Suppressor macrophage (primary cell): ENCODE measurements at places on chromosomes 4 and X.

GRCh38 chr4:140806163-140806562 lies 50.0 kb upstream of the TBC1D9 start:
- peak; percentile 23 for DNase-seq

DNA sequence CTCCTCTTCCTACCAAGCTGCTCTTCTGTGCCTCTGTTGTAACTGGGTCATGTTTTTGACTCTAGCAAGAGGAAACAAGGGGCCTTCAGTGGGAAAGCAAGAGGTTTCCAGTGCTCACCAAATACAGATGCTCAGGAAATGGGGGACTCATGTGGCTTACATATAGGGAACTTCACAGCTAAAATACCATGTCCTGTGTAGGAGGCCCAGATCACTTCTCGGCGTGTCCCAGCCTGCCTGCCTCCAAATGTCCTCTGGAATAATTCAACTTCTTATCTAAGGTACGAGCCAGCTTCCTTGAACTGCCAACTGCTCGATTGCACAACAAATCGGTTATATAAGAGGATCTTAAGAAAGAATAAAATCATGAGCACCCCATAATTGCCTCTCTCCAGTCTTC lies 161.3 kb downstream of the KIT start:
- DNase-seq, result peak; percentile 9

DNA sequence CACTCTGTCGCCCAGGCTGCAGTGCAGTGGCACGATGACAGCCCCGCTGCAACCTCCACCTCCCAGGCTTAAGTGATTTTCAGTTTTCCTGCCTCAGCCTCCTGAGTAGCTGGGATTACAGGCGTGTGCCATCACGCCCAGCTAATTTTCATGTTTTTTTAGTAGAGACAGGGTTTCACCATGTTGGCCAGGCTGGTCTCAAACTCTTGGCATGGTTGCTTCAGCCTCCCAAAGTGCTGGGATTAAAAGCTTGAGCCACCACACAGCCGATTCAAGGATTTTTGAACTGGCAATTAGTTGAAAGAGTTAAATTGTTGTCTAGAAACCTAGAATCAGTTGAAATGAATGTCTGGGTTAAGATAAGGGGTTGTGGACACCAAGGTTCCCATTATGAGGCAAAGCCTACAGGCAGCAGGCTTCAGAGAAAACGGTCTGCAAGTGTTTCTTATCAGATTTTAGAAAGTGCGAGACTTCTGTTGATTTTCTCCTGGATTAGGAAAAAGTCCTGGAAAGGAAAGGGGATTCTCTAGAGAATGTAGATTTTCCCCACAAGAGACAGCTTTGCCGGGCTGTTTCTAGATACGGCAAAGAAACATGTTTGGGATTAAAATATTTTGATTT lies 8.3 kb upstream of the CCNI start:
- no peak for DNase-seq

DNA sequence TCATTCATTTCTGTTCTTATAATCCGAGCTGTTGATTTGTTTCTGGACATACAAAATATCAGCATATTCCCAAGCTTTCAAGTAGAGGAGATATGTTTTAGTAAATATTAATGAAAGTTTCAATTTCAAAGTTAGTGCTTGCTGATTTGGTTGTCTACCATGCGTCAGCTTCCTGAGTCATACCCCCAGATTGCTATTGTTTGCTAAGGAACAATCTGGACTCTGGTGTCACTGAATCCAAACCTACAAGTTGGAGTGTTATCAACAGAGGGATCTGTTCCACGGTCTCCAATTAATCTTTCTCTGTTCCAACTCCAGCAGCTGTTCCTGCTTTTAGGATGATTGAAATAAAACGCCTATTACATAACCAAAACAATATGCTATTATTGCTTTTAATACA lies 96.1 kb upstream of the FAM9A start:
- no peak for DNase-seq

DNA sequence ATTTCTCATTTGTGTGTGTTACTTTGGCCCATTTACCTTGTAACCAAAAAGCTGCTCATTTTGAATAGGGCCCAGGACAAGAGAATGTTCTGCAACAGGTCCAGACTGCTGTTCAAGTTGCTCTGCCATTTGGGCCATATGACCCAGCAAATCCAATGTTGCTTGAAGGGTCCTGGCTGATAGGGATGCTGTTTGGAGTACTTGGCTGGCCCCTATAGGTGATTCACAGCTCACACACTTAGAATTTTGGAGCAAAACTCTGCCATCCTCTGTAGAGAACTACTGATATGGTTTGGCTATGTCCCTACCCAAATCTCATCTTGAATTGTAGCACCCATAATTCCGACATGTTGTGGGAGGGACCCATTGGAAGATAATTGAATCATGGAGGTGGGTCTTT lies 131.5 kb downstream of the AASDH start:
- DNase-seq, result no peak

GRCh38 chr4:121685257-121685656 lies 11.5 kb downstream of the ANXA5 start:
- DNase-seq, result no peak

DNA sequence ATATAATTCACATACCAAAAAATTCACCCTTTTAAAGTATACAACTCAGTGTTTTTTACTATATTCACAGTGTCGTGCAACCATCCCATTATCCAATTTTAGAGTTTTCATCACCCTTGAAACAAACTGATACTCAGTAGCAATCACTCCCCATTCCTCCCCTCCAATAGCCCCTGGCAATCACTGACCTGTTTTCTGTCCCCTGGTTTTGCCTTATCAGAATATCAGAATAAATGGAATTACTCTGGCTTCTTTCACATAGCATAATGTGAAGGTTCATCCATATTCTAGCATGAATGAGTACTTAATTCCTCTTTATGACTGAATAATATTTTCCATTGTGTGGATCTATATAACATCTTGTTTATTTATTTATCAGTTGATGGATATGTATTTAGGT lies 153.2 kb downstream of the AASDH start:
- DNase-seq, result no peak

DNA sequence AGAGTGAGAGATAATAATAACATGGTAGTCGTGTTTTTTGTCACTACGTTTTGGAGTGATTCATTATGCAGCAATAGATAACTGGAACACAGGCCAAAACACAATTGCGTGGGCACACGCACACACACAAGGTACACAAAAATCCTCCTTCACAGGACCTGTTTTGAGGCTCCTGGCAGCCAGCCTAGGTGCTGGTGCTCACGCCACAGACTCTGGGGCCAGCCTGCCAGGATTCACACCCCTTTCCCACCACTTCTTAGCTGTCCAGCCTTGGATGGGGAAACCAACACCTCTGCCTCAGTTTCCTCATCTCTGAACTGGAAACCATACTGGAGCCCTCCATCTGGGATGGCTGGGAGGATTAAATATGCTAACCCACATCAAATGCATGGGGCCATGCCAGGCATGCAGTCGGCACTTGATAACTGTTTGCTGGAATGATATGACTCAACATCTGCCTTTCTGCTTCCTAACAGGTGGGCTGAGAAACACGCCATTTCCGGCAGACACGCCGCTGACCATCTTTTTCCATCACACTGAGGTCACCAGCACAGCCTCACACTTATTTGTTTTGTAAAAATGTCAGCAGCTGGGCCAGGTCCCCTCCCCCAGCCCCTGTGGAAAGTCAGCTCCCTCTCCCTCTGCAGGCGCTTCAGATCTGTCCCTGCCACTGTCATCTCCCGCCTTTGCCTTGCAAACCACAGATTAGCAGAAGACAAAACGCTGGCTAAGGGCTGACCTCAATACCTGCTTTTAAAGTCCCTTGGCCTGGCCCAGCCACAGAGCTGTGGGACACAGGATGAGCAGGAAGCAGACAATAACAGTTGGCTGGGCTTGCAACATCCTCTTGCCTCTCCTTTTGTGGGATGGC lies 237.5 kb downstream of the BCOR start:
- DNase-seq, result peak; percentile 2

- DNase-seq, result no peak
Measured at GRCh38 chr4:89753601-89754066, 83.3 kb downstream of the SNCA start.

DNA sequence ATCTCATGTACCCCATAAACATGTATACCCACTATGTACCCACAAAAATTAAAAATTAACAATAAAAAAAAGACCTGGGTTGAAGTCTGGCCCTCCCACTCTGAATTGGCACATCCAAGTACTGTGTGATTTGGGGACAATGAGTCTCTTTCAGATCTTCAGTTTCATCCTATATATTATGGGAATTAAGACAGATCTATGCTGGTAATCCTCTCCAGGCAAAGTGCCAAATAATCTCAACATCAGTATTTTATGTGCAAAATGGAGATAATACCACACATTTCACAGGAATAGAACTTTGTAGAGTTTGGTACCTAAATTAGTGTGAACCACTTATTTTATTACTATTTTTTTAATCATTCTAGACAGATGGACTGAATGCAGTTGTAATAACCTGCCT lies 11.0 kb upstream of the SCD5 start:
- DNase-seq, result no peak

- DNase-seq, result no peak
Measured at GRCh38 chr4:180009316-180009715, 2233.9 kb upstream of the TENM3 start.

- peak; percentile 31 for DNase-seq
Measured at GRCh38 chrX:7146703-7147412, 654 bp upstream of the STS start.

GRCh38 chrX:14529290-14529989 lies at the start of gene GLRA2:
Gene GLRA2, plus strand, starts transcription at chrX:14529536. Its CDS starts 522 bp downstream, at chrX:14530058.
- peak; percentile 29 for DNase-seq

- DNase-seq, result no peak
Measured at GRCh38 chr4:86461849-86462248, 102.0 kb upstream of the MAPK10 start.

GRCh38 chr4:150323406-150324325 lies 245.4 kb downstream of the DCLK2 start:
- no peak for DNase-seq

- DNase-seq, result no peak
Measured at GRCh38 chr4:136893573-136893972, 638.7 kb downstream of the PCDH18 start.
